Kidney tubule cell (primary cell): ENCODE measurements at places on chromosomes 12 and 14.

DNA sequence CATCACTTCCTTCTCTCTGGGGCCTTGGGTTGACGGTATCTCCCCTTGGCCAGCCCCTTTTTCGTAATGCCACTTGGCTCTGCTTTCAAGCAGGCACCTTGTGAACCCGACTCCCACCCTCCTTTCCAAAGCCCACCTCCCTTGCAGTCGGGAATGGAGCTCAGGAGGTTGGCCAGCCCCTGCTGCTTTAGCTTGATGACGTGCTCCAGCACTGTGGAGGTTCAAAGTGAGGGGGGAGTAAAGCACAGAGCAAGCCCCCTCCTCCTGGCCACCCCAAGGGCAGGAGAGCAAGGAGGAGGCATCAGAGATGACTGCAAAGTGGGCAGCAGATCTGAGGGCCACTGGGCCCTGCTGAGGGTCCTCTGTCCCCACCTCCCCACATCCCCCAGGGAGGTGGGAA, 103.4 kb downstream of the ZFP36L1 start:
- no peak for DNase-seq

GRCh38 chr14:54688229-54688628, 121.3 kb downstream of the SAMD4A start:
- DNase-seq, result no peak

DNA sequence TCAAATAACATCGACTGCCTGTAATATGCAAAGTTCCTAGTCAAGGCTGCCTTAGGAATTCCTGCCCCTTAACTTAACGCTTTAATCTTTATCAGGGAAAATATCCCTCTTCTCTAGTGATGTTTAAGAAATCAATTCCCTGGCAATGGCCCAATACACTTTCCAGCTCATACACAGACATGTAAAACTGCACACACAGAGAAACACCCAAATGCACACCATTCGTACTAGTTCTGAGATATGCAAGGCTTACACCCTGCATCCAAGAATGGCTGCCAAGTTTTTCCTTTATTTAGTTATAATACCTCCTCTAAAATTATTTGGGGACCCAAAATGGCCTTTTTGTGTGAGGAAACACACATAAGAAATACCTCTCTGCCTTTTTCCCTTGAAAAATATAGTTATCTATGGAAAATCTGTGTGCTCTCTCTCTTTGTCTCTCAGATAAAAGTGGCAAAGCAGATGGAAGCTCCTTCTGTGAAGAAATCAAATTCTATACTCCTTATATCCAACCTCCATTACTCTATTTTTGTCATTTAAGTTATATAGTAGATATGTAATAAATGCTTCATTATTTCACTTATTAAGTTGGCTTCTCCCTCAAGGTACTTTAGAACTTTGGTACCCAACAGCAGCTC, 120.0 kb upstream of the MDM1 start:
- DNase-seq, result no peak

DNA sequence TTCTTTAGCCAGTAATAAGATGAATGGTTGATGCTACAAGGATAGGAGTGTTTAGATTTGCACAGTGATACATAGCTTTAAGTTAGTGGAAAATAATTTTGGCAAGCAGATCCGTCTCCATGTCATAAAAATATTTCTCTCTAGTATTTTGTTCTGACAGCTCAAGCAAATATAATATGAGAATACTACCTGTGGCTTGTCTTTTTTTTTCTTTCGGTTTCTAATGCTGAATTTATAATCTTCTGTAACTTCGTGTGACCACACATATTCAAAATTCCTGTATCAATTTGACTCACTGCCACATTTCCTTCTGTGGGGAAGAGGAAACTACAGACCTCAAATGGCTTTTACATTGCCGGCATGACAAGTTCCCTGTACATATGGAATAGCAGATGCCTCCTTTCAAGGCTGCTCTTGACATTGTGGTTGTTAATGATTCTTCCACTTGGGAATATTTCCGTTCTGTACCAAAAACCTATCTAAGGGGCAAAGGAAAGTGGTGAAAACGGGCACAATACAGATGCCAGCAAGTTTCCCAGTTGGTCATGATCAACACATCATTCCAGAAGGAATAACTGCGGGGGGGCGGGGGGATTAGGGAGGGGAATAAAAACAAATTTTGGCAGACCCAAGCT, 103.6 kb upstream of the CCDC91 start:
- DNase-seq, result no peak

- DNase-seq, result no peak
These were observed 225.6 kb downstream of the GXYLT1 start for GRCh38 chr12:41919048-41919447.

DNA sequence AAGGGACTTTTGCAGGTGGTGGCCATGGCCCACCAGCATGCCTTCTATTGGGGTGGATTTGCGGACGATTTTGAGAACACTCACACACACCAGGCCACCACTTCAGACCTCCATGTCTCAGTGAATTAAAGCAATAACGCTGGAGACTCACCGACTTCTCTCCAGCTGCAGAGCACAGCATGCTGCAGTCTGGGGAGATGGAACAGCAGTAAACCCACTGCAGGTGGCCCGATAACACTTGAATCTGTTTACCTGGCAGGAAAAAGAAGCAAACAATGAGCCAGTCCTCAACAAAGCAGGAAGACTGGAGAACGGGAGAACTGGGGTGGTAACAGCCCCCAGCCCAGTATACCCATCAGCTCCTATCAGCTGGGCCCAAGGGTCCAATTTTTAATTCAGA, 21.6 kb downstream of the RFC5 start:
- DNase-seq, result no peak

- no peak for DNase-seq
These were observed 66.6 kb downstream of the SINHCAF start for GRCh38 chr12:31259136-31259886.

- DNase-seq, result peak; percentile 73
These were observed 73.8 kb downstream of the KIAA0586 start for GRCh38 chr14:58501214-58501816.

DNA sequence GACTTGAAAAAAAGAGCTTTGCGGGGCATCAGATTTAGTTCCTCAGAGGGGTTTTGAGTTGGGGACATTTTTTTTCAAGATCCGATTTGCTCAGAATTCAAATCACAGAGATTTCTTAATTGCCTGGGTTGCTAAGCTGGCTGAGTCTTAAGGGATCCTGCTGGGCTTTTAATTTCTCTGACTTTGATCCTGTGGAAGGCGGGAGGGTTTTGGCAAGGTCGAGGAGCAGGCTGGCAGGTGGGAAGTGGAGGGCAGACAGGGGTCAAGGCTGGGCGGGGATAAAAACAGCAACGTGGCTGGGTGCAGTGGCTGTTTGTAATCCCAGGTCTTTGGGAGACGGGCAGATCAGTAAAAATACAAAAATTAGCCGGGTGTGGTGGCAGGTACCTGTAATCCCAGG, 33.5 kb upstream of the CCDC63 start:
- DNase-seq, result no peak

GRCh38 chr12:99985129-99985570, 414 bp upstream of the ANKS1B start:
- no peak for DNase-seq

DNA sequence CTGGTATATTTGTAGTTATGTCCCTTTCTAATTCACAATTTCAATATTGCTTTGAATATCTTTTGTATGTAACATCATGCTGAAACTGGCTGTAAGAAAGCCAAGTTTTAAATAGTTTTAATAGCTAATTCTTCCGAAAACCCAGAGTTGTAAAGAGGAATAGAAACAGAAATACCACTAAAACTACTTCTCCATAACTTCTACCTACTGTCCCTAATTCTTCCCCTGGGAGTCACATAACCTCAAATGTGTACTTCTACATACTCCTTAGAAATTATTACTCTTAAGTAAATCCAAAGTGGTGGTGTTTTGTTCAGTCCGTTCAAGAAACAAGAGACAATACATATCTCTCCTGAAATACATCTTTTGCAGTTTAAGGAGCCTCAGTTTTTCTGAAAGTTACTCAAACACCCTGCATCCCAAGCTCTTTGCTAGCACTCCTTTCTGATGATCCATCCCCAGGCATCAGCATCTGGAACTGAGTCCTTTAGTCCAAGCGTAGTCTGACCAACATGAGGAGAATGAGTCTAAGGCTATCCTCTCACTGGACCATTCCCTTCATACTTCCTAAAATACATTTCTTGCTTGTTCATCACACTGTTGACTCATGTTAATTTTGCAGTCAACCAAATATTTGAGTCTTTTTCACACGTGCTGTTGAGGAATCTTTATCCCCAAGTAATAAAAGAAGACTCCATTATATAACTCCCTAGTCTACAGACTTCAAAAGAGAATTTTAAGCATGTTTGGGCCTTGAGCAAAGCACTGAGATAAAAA, 214.3 kb upstream of the NUDT4 start:
- DNase-seq, result peak; percentile 34

DNA sequence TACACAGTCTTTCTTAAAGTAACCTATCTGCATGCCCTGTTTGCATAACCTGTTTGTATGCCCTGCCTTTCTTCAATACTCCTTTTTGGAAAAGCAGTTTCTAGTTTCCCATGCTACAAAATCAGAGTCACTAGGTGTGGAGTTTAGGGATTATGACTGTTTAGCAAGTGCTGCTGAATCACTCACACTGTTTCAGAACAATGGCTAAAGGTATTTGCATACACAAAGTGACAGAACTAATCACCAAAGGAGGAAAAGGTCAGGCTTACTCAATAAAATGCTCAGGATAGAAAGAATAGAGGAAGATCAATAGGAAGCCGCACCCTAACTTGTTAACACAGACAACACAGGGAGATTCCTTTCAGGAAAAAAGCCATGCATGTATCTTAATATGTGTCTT, 19.4 kb downstream of the EGLN3 start:
- peak; percentile 63 for DNase-seq

- DNase-seq, result no peak
These were observed 13.4 kb downstream of the ATP23 start for GRCh38 chr12:57954768-57955167.

GRCh38 chr12:48187916-48188695, 4.7 kb downstream of the CCDC184 start:
- DNase-seq, result no peak

DNA sequence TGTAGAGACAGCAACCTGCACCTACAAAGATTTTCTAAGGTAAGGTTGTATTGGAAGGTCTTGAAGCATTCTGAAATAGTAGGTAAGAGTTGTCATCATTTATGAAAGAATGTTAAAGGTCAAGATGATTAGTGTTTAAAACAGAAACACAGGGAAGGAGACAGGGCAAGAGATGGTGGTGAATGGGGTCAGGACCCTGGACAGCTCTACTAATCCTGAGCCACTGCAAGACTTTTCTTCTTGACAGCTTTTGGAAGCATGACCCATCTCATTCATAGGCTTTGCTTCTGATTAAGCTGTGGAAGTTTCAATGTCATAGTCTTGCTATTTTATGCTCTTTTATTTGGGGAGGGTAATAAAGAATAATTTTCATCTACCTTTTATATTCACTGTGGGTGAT, 75.5 kb upstream of the CAND1 start:
- peak; percentile 37 for DNase-seq

GRCh38 chr14:100639280-100639679, 52.1 kb upstream of the BEGAIN start:
- no peak for DNase-seq

GRCh38 chr14:71668186-71668912, 263.9 kb upstream of the RGS6 start:
- no peak for DNase-seq

- peak; percentile 62 for DNase-seq
These were observed 794.3 kb upstream of the NOVA1 start for GRCh38 chr14:27392153-27392552.

- DNase-seq, result no peak
These were observed 29.3 kb upstream of the LGALS3 start for GRCh38 chr14:55099756-55100155.

GRCh38 chr12:99957866-99958466, 26.8 kb downstream of the ANKS1B start:
- no peak for DNase-seq

DNA sequence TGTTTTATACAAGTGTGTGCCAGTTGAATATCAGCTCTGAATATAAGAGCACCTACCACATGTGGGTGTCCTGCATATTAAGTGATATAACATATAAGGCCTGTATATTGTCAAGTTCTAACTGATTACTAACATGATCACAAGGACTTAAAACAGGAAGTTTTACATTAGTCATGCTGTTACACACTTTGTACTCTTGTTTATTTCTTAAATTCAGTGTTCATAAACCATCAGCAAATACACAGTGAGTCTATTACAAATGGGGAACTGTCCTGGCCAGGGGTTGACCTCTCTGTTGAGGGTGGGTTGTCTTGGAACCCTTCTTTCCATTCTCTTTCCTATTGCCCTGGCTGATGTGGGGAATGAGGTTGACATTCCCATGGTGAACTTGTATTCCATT, 19.1 kb downstream of the HELB start:
- DNase-seq, result no peak

DNA sequence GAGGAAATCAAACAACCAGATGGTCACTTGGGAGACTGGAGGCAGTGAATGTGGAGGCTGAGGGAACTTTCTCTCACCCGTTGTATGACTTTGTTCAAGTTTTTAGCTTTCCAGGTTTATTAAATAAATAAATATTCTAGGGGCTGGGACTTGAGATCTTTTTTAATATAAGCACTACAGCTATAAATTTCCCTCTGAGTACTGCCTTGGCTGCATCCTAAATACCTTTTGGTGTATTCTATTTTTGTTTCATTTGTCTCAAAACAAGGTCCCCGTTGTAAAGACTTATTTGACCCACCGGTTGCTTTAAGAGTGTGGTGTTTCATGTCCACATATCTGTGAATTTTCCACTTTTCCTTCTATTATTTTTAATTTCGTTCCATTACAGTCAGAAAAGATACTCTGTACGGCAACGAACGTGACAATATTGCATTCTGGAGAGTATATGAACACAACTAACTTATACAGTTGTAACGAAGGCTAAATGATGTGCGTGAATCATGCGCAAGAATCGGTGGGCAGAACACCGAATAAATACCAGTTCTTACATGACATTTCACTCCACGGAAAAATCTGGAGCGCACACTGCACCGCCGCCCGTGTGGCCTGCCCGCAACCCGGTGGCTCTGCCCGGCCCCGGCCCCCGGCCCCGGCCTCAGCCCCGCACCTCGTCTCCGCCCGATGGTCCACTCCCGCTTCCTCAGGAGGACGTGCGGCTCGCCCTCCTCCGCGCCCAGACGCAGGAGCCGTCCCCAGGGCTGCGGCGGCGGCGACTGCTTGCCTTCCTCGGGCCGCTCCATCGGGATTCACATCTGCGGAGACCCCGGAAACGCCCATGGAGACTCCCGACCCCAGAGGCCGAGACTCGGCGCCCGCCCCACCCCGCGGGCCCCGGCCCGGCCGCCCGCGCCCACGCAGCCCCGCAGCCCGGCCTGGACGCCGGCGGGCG, 602 bp downstream of the CHFR start:
- peak; percentile 4 for DNase-seq

- no peak for DNase-seq
These were observed 669 bp downstream of the TSPAN11 start for GRCh38 chr12:30927222-30927611.

GRCh38 chr12:34400411-34400881, 378.1 kb downstream of the ALG10 start:
- no peak for DNase-seq

GRCh38 chr12:121719926-121720414, 7.4 kb downstream of the TMEM120B start:
- peak; percentile 96 for DNase-seq

- DNase-seq, result no peak
These were observed 121.6 kb upstream of the MED13L start for GRCh38 chr12:116399055-116399454.

- DNase-seq, result no peak
These were observed 32.4 kb downstream of the HIGD1C start for GRCh38 chr12:50984586-50985298.

- DNase-seq, result no peak
These were observed 312.5 kb upstream of the PDE3A start for GRCh38 chr12:20055856-20056255.
